ENCODE measurements at places on chromosomes 5 and 9. TPM values are rescaled to one million over a fixed set of nuclear protein-coding genes. Genes with fewer than 3 reads are reported as not detected.

The AKNA gene
- 19.6 TPM for total RNA-seq

DNA sequence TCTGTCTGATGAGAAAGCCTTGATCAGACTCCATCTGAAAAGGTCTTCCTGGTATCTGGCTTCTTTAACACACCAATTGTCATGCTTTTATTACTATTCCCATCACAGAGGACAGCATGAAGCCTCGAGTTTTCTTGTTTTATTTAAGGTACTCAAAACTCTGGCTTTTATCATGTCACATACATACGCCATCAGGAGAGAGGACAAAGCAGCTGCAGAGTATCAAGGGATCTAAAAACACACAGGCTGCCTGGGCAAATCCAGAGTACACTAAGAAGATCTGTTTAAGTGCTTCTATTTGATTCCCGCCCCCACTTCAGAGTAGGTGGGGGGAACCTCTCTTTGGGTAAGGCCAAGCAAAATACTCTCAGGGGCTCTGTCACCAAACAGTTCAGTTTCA lies 277.2 kb downstream of the SPOCK1 start:
- DNase-seq = no peak

- no peak for DNase-seq
Measured at GRCh38 chr9:21974722-21975409, 19.3 kb downstream of the CDKN2A start.

DNA sequence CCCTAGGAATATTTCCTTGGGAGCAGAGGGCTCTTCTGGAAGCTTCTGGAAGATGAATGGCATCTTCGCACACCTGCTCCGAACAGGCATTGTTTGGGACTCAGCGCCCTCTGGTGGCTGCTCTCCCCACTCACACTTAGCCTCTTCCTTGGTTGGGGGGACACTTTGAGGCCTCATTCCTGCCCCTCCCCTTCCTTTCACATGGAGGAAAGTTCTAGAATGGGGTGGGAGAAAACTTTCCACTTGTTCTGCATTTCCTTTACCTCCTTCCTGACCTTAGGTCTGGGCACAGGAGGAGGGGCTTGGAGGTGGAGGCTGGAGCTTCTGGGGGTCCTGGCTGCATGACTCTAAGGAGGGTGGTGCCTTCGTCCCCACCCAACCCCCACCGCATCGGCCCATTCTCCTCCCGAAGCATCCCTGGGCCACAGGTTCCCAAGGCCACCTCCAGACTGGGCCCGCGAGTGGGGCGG lies 19.3 kb upstream of the SMIM32 start:
- DNase-seq = peak; percentile 69

The CRB2 gene
- 35.1 TPM for total RNA-seq

- DNase-seq = no peak
Measured at GRCh38 chr5:95369782-95370181, 21.4 kb upstream of the FAM81B start.

GRCh38 chr9:126617823-126618165 lies 4.1 kb downstream of the LMX1B start:
- DNase-seq = no peak

The MYO10 gene
- 51.9 TPM for total RNA-seq

DNA sequence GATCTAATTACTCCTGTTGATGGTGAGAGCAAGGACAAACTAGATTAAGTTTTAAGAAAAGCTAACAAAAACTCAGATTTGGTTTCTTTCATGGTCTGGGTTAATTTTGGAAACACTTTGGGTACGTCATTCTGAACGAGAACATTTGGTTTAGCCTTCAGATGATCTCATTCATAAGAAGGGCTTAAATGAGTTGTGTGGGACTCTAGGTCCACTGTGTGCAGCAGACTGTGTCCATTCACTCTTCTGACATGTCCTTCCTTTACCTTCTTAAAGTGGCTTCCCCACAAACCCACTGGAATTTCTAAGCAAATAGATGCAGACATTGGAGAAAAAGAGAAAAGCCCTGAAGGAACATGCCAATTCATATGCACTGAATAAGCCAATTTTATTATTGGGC lies 96.8 kb downstream of the FBXO4 start:
- no peak for DNase-seq

DNA sequence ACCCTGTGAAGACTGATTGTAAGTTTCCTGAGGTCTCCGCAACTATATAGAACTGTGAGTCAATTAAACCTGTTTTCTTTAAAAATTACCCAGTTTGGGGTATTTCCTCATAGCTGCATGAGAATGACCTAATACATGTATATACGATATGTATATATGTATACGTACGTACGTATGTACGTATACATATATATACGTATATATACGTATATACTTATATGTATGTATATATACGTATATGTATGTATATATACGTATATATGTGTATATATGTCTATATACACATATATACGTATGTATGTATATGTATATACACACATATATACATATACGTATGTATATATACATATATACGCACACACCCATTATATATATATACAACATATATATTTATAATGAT lies 1153.0 kb upstream of the CDH18 start:
- DNase-seq = no peak

GRCh38 chr5:130568791-130569190 lies 596.3 kb downstream of the HINT1 start:
- no peak for DNase-seq

The SLC4A9 gene
- 2.5 TPM for total RNA-seq

- no peak for DNase-seq
Measured at GRCh38 chr9:91724609-91725505, 225.2 kb downstream of the ROR2 start.

GRCh38 chr5:88875341-88876234 lies 7.4 kb downstream of the MEF2C start:
- no peak for DNase-seq

- no peak for DNase-seq
Measured at GRCh38 chr9:105331160-105331559, 86.7 kb downstream of the SLC44A1 start.

The S100Z gene
- 0.32 TPM for total RNA-seq

GRCh38 chr5:86684222-86684621 lies 66.5 kb downstream of the COX7C start:
- no peak for DNase-seq

DNA sequence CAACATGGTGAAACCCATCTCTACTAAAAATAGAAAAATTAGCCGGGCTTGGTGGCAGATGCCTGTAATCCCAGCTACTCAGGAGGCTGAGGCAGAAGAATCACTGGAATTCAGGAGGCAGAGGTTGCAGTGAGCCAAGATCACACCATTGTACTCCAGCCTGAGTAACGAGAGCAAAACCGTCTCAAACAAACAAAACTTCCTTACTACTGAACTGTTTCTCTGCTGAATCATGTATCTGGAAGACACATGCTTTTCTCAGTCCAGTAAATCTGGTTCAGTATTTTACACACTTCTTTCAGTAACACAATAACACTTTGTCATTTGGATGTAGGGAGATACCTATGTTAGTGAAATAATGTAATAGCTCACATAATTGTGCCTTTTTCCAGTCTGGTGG lies 7.9 kb downstream of the TRMT10B start:
- no peak for DNase-seq

The IFNA13 gene
- 0.66 TPM for total RNA-seq

DNA sequence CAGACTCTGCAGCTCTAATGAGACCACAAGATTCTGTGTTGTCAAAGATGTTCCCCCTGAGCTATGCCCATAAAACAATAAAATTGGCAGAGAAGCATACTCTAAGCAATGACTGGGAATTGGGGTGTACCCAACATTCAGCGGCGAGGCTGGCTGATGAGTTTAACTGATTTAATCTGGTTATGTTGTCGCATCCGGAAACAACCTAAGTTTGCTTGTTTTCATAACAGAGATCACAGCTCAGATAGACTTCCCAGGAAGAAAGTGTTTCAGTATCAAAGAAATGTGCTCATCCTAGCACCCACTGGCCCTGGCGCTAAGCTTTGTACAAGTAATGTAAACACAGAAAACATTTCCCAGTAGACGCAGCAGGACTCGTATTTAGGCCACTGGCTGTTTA lies 7.4 kb downstream of the SEMA5A start:
- no peak for DNase-seq

DNA sequence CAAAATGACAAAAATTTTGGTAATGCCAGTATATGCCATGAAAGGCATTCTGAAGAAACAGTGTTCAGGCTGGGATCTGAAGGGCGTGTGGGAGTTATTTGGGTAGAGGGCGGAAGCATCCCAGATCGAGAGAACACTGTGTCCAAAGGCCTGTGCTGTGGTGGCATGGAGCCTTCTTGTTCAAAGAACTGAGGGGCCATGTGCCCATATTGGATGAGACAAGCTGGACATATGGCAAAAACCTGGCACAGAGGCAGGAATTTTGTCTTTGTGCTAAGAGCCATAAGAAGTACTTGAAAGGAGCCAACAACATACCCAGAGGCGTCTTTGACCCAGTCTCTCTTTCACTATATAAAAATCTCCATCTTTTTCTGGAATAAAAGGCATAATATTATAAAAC lies 128.0 kb downstream of the SYK start:
- no peak for DNase-seq

The ARHGEF39 gene
- total RNA-seq = 6.3 TPM

DNA sequence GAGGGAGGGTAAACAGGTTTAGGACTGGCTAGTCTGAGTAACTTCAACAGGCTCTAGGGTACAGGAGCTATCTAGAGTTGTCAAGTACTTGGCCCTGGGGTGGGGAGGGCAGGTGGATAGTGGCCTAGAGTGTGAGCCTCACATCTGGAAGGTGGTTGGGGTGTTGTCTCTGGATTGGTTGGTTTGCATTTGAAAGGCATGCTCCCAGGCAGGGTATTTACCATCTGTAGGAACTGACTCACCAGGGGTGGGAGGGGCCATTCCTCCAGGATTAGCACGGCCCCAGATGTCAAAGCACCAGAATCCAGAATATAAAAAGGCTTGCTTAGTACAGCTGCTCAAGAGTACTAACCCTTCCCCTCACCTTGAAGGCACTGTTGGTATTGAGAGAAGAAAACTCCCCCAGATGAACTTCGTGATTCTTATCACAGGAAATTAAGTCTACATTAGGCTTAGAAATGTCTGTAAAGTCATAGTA lies 193.3 kb downstream of the NTRK2 start:
- DNase-seq = no peak

The C8G gene
- 1.5 TPM for total RNA-seq

- DNase-seq = no peak
Measured at GRCh38 chr5:168464641-168465040, 21.6 kb upstream of the RARS1 start.

- no peak for DNase-seq
Measured at GRCh38 chr5:166649676-166650075, 1641.8 kb upstream of the WWC1 start.

The DMRTA1 gene
- total RNA-seq = 1.6 TPM

GRCh38 chr9:12464910-12465512 lies 228.2 kb upstream of the TYRP1 start:
- no peak for DNase-seq

Measured in mesothelial cell of epicardium (in vitro differentiated cells).